GM12891 (cell line): ENCODE measurements at places on chromosomes 7 and 10.

GRCh38 chr7:86908948-86909347 is 150.5 kb downstream of the ELAPOR2 start:
- DNase-seq, result no peak

- no peak for DNase-seq
Measured at GRCh38 chr7:80444811-80445210, 67.1 kb downstream of the GNAT3 start.

DNA sequence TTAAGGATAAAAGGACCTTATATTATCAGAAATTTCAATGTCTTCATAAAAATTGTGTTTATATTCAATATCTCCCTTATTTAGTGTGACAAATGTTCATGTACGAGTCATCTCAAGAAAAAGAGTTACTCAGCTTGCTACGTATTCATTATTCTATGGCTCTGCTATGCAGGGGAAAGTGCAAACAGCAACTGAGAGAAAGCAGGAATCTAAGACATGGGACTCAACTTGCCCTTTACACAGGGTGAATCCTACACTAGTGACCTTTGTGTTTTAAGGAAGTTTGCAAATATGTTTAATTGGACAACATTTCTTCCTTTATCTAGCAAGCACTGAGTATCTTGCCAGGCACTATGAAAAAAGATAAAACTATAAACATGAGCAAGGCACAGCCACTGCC is 104.7 kb downstream of the NPSR1 start:
- no peak for DNase-seq

DNA sequence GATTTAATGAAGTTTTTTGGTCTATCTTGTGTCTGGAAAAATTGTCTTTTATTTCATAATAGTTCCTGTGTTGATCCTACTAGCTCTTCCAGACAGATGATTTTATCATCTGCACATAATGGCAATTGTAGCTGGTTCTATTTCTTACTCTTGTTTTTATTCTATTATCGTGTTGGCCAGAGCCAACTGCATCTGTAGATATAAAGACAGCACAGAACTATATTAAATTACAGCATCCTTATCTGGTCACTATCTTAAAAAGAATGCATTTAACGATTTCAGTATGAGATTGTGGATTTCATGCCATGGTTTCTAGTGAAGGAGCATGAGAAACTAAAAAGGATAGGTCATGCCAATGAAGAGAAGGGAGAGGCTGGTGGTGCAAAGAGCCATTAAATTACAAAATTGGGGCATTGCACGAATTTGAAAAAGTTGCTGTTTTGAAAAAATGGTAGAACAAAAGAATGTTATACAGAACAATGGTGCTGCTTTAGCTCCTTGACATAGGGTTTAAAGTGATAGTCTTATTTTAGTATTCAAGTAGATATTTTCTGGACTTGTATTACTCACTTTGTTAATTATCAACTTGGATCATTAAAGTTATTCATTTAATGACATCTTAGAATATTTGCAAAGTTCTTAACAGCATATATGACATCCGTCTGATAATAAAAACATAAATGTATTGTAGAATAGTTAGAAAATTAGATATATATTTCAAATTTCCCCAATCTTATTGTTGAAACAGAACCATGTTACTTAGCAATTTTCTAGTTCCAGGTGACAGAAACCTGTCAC is 1250.3 kb downstream of the REEP3 start:
- no peak for DNase-seq

- no peak for DNase-seq
Measured at GRCh38 chr10:31083765-31084184, 52.1 kb upstream of the ZNF438 start.

GRCh38 chr7:95758187-95758586 is 14.2 kb upstream of the DYNC1I1 start:
- DNase-seq, result no peak

DNA sequence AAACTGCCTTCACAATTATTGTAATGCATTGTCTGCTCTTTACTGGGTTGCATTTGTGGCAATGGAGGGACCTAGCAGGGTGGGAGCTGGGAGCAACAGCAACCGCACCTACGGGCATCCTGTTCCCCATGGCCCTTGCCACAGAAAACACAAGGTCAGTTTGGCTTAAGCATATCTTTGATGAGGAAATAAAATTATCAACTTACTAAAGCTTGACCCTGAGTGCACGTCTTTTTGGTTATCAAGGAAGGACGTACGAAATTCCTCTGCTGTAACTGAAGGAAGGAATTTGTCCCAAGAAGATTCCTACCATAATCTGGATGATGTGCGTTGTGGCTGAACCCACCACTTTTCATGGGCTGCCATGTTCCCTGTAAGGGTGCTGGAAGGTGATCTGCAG is 19.9 kb upstream of the PTPRN2 start:
- no peak for DNase-seq

DNA sequence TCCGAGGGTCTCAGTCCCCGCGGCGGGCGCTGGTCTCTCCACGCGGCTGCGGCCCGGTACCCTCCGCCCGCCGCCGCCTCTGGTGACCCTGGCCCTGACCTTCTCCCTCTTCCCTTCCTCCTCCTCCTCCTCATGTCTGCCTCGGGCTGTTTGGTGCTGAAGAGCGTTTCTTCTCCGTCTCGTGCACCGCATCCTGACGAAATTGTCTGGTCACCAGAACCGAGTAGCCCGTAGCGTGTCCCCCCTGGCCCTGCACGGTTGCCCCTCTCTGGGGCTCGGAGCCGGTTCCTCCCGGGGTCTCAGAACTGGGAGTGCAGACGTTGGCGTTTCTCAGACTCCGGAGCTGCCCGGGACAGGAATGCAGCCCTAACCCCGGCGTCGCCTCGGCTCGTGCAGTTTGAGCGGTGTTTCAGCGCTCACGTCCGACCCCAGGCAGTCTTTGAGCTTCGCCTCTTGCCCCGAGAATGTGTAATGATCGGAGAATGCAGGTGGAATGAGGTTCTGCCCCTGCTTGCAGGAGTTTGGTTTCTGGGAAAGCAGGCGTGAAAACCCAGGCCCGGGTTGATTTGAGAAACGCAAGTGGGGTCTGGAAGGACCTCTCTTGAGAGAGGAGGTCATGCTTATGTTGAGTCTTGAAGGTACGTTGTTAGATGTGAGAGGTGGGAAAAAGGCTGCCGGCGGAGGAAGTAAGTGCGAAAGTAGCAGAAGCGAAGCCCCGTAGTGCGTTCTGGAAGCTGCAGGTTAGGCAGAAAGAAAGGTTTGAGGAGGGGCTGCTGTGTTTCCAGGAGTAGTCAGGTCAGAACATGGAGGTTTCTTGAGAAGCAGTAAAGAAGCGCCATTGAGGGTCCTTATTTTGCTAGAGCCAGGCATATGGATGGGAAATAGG is 743 bp downstream of the RBM17 start:
- no peak for DNase-seq

GRCh38 chr7:158406801-158407200 is 180.8 kb downstream of the PTPRN2 start:
- no peak for DNase-seq

DNA sequence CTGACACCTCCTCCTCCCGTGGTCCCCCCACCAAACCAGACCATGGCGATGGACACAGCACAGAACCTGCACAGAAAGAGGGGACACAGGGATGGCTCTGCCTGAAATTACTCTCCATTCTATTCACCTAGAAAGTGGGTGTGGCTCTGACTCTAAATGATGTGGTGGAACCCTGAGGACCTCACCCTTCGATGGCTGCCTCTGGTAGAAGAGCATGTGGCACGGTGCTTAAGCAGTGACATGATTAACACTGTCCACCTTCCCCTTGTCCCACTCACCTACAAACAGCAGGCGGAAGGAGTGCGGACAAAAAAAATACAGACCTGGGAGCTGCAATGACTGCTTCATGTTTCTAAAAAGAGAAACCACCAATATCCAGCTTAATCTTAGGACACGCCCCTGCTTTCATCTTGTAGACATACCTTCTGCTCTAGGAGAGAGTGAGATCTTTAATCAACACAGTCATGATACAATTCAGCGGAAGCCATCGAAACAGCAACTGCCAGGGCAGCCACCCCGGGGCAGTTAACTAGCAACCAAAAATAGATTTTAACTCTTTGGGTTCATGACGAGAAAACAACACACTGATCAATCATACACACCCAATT is 11.4 kb downstream of the JCAD start:
- DNase-seq, result no peak

DNA sequence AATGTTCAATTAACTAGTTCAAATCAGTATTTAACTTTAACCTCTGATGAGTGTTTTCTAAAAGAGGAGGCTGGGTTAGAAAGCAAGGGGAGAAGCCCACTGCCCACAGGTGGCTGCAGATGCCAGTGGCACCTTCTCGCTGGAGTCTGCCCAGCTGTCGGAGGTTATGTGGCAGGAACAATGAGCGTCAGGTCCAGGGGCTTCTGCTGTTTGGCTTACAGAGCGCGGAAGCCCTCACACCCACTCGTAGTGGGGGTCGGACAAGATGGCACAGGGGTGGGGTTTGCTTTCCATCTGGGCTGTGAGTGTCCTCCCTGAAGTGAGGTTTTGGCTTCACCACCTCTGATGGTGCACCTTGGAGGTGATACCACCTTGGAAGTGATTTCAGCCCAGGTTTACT is 8.5 kb downstream of the DYNC2I1 start:
- no peak for DNase-seq

GRCh38 chr10:74736029-74736428 is 90.4 kb upstream of the KAT6B start:
- no peak for DNase-seq

GRCh38 chr7:53110425-53110824 is 75.0 kb downstream of the POM121L12 start:
- no peak for DNase-seq

DNA sequence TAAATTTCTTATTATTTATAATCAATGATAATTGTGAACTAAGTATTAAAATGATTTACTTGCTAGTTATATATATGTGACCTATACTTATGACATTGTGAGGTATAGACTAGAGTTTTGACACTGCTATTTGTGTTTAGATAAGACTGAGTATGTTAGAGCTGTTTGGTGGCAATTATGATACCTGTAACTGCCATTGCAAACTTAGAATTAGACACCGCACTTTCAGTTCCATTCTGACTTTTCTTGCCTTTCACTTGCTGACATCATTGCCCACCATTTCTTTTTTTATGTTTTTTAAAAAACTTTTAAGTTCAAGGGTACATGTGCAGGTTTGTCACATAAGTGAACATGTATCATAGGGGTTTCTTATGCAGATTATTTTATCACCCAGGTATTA is 214.5 kb downstream of the MBL2 start:
- DNase-seq, result no peak

DNA sequence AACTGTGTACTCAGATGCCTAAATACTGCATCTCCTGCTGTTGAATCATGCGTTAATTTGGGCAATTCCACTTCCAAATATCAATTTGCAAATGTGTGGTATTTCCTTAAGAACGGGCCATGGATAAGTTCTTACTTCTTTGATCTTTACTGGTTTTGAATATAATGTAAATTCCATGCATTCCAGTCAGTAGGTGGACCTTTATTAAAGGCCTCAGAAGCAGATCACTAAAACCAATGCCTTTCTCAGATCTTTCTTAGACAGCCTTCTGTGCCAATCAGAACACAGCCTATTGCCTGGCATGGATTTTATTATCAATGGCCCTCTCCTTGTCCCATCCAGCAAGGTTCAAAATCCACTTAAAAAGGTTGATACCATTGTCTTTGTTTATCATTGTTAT is 21.5 kb upstream of the POM121L12 start:
- DNase-seq, result no peak
